ENCODE measurements at places on chromosomes 16 and 17.
A peak's percentile ranks its signal among the peaks of the same experiment; 100 is the strongest.

DNA sequence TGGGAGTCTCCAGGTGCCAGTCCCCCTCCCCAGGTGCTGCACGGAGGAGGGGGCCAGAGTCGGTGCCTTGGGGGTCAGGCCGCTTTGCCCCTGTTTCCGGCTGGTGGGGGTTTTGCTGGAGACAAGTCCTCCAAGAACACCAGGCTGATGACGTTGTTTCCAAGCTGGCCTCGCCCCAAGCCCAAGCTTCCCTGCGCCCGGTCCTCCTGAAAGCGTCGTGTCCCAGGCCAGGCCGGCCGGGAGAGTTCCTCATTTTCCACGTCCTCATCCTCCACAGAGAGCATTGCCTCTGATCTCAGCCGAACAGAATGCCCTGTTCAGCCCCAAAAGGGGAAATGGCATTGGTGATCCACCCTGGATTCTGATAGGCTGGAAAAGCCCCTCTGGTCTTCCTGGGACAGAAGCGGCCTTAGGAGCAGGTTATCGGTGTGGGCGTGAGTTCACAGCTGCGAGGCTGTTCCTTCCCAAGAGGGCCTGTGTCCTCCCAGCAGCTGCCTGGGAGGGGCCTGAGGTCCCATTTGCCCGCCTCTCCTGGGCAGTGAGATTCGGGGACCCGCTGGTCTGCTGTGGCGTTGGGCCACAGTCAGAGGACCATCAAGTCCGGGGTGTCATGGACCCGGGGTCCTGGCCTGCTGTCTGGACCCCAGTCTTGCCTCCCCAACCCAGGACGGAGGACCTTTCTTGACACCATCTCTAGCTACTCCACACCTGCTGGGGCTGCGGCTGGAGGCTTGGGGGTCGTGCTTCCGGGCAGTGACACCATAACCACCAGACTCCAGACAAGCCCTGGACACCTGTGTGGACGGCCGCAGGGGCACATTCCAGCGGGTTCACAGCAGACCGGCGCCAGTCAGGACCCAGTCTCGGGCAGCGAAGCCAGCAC is 7.1 kb downstream of the SOX8 start:
- DNase-seq = no peak

- DNase-seq = no peak
Measured at GRCh38 chr16:69520800-69521602, 44.8 kb upstream of the NFAT5 start.

DNA sequence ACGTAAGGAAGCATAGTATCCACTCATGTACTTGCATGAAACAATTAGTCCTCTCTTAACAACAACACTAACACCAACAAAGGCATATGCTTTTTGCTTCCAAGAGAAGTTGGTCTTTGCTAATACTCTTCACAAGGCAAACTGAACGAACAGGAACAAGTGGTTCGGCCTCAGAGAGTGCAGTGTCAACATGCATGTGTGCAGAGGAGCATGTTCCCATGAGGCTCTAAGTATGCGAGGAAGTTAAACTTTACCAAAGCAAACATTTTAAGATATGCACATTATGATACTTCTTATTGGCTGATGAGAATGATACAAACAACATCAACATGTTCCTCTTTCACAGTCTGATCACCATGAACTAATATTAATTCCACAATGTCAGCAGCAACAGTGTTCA is 285.3 kb upstream of the IRX5 start:
- no peak for DNase-seq

- DNase-seq = no peak
Measured at GRCh38 chr16:89153848-89154271, 17.7 kb upstream of the CDH15 start.

GRCh38 chr16:56463153-56463552 is 11.8 kb downstream of the OGFOD1 start:
- no peak for DNase-seq

GRCh38 chr17:8798176-8798845 is 854 bp downstream of the MFSD6L start:
- no peak for DNase-seq

- no peak for DNase-seq
Measured at GRCh38 chr17:32693194-32693897, 183.6 kb downstream of the MYO1D start.

DNA sequence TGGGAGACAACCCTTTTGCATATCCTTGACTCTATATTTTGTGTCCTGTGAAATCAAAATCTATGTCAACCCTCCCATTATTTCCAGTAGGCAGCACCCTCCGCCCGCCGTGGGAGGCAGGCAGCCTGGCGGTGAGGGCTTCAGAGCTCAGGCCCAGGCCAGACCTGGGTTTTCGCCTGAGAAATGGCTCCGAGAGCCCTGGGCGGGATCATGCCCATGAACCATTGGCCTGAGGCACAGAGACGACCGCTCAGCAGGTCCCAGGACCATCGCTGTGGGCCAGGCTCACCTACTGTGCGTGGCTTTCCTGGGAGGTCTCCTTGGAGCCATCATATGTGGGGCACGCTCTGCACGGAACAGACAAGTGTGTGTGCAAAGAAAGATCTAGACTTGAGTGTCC is 6.3 kb upstream of the SLC38A8 start:
- no peak for DNase-seq

GRCh38 chr16:74556375-74556922 is 50.5 kb downstream of the GLG1 start:
- no peak for DNase-seq

DNA sequence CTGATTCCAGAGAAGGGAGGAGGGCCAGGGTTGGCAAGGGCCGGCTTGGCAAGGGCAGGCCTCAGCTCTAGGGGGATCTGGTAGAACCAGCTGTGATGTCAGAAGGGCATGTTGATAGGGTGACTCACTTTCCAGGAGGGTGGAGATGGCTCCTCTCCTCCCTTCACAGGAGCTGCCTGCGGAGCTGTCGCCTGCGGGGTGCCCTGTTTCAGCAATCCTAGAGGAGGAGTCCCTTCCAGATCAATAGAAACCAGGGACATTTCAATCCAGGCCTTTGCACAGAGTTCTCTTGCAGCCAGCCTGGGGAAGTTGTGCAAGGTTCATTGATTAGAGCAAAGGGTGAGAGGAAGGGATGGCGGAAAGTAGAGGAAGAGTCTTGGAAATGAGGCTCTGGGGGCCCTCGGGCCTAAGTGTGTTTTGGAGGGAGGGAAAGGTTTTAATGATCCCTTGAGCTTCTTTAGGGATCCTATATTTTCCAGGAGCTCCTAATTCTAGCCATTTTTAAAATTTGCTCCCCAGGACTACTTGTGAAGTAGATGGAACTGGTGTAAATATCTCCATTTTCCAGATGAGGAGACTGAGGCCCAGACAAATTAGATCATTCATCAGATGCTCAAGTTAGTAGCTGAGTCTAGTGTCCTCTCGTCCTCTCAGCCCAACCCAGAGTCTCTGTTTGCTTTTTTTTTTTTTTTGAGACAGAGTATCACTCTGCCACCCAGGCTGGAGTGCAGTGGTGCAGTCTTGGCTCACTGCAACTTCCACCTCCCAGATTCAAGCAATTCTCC is 24.8 kb upstream of the CSNK2A2 start:
- no peak for DNase-seq

DNA sequence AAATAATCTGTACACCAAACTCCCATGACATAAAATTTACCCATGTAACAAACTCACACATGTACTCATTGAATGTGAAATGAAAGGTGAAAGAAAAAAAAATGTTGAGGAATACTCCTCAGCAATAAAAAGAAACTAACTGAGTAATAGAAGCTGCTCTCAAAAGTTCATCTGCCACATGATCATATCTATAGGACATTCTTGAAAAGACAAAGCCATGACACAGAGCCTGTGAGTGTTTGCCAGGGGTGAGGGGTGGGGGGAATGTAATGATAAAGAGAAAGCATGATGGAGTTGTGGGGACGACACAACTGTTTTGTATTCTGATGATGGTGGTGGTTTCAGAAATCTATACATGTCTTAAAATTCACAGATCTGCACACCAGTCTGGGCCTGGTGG is 52.2 kb upstream of the TMC5 start:
- no peak for DNase-seq

DNA sequence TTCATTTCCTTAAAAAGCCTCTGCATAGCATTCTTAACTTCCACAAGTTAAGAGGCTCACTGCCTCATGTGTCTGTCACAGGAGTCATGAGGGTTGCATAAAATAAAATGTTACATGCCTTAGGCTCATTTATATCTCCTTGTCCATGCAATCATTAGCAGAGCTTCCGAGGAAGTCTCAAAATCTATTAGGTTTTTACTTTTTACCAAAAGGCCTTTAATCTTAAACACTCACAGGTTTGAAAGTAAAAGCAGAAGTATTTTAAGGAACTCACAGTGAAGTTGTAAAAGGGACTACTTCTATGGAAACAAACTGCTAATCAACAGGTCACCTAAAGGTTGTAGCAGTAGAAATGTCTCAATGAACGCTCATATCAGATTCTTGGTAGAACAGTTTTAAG is 5.2 kb upstream of the ATP6V0A1 start:
- DNase-seq = no peak

DNA sequence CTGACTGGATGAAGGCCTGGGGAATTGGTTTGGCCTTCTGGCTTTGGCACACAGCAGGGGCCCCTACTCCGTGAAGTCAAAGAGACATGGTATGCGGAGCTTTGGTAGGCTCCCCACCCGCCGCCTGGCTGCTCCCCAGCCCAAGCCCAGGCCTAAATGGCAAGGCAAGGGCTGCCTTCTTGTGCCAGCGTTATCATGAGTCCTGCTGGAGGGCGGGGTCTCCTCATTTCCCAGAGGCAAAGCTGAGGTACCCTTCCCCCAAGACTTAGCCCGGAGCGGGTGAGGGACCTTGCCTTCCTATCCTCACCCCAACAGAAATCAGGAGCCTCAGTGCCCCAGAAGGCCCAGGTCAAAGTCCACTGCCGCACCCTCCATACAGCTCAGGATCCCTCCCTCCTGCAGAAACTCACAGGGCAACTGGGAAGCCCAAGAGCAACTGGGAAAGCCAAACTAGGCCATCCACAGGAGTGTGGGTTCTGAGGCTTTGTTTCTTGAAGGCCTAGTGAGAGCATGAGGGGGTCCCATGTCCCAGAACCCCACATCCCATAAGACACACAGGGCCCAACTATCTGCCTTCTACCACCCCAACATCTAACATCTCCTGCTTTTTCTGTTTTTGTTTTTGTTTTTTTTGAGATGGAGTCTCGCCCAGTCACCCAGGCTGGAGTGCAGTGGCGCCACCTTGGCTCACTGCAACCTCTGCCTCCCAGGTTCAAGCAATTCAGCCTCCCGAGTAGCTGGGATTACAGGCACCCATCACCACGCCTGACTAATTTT is 9.3 kb downstream of the PGAP3 start:
- no peak for DNase-seq

DNA sequence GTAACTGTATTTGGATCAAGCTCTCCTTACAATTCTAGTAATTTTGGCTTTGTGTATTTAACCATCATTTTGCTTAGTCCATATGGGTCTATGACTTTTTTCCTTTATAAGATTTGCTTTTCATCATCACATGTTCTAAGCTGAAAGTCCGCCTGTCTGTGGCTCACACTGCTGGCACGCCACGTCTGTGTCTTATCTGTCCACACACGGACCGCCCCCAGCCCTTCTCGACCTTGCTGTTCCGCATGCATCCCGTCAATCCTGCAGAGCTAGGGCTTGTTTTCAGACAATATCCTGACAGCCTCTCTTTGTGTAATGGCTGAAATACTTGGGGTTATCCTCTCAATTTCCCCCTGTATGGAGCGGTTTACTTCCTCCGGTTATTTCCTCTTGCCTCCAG is 8.4 kb upstream of the ALDH3A1 start:
- no peak for DNase-seq

- peak; percentile 52 for DNase-seq
Measured at GRCh38 chr17:81025741-81026129, 9.2 kb upstream of the BAIAP2 start.

GRCh38 chr16:12488371-12488770 is 315.3 kb downstream of the CPPED1 start:
- no peak for DNase-seq

- DNase-seq = no peak
Measured at GRCh38 chr17:69480245-69480644, 65.7 kb downstream of the MAP2K6 start.

DNA sequence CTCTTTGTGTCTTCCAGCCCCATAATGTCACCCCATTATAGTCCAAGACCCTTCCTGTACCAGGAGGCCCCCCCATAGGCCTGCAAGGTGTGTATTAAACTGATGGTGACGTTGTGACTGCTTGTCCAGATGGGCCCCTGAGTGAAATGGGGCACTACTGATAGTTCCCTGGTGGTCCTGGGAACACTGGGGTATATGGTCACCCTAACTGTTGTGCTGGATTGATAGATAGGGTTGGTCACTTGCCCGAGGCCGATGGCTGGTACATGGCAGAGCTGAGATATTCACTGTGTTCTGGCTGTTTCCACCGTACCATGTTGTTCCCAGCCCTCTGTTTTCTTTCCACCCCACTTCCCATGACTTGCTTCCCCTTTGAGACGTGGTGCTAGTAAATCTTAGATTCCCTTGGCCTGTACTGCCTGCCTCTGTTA is 4.3 kb downstream of the CNP start:
- no peak for DNase-seq

GRCh38 chr16:67781565-67781921 is 24.8 kb downstream of the RANBP10 start:
- DNase-seq = no peak

DNA sequence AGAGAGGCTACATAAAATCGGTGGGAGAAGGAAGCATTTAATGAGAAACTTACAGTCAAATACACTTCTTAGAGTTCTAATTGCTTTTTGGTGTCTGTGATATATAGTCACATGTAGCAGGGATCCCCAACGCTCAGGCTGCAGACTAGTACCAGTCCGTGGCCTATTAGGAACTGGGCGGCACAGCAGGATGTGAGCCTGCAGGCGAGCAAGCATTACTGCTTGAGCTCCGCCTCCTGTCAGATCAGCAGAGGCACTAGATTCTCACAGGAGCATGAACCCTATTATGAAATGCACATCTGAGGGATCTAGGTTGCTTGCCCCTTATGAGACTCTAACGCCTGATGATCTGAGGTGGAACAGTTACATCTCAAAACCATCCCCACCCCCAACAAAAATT is 158.5 kb downstream of the TANC2 start:
- no peak for DNase-seq

DNA sequence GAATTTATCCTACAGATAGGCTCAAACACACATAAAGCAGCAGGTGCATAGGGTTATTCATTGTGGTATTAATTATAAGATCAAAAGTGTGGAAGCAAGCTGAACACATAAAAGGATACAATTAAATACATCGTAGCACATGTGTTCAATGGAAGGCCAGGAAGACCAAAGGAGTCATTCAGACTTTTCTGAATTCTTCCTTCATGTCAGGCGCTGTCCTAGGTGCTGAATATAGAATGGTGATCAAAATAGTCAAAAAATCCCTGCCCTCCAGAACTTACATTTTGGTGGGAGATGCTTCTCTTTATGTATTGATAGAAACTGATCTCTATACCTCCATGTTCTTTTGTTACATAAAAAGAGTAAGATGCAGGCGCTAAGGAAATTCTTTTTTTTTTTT is 439.0 kb upstream of the ASIC2 start:
- DNase-seq = no peak

- peak; percentile 34 for DNase-seq
Measured at GRCh38 chr17:49456183-49456965, 38.7 kb upstream of the NGFR start.
